ENCODE measurements at places on chromosomes 1 and 21.

DNA sequence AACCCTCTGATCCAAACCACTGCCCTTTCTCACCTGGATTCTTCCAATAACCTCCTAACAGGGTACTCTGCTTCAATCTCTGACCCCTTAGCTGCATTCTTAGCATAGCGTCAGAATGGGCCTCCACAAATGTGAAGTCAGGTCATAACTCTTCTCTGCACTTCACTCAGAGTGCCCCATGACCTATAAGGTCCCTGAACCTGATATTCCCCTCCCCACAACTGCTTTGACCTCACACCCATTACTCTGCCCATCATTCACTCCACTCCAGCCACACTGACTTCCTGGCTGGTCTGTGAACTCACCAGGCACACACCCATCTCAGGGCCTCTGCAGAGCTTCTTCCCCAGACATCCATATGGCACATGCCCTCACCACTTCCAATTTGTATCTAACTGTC is 141.9 kb downstream of the ZNF281 start:
- no peak for DNase-seq

GRCh38 chr1:66852870-66853269 is 51.8 kb upstream of the INSL5 start:
- DNase-seq, result no peak

DNA sequence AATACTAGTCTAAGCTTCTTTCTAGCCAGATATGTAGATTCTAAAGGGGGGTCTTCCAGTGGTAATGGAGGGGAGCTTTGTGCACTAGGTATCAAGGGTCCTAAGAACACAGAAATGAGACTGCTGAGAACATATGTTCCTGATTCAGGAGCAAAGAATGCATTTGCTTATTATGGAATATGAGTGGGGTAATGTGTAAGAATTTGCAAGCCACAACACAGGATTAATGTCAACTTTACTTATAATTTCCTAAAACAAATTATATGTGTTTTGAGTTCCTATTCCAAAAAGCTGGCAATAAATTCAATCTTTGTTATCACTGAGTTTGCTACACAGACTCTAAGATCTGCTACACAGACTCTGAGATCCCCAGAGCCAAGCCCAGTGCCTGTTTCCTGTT is 357.0 kb upstream of the PTBP2 start:
- no peak for DNase-seq

DNA sequence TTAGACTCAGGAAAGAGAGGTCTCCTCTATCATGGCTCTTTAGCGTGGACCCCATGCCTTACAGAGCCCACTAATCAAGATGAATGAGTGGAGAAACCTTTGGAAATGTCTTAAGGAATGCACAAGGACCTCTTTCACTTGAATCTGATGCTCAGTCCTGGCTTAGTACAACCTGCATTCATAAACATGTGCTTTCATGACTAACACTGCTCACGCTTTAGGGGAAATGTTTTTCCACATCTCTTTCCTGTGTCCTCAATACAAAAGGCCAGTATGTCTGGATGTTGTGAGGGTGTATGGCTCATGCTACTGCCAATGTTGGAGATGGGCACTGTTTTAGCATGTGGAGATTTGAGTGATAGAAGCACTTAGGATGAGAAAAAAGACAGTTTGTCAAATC is 14.2 kb upstream of the GNG12 start:
- DNase-seq, result no peak

- no peak for DNase-seq
Measured at GRCh38 chr21:15031790-15032357, 32.9 kb downstream of the NRIP1 start.

- DNase-seq, result no peak
Measured at GRCh38 chr1:47675047-47675675, 237.3 kb downstream of the FOXD2 start.

DNA sequence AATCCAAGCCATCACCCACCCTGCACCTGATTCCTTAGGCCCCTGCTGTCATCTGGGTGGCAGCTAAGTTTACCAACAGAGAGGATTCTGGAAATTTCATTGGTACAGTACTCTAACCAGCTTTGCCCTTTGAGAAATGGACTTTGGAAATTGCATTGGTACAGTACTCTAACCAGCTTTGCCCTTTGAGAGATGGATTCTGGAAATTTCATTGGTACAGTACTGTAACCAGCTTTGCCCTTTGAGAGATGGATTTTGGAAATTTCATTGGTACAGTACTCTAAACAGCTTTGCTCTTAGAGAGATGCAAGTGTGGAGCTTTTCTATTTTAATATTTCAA is 42.5 kb downstream of the MAB21L3 start:
- DNase-seq, result no peak

DNA sequence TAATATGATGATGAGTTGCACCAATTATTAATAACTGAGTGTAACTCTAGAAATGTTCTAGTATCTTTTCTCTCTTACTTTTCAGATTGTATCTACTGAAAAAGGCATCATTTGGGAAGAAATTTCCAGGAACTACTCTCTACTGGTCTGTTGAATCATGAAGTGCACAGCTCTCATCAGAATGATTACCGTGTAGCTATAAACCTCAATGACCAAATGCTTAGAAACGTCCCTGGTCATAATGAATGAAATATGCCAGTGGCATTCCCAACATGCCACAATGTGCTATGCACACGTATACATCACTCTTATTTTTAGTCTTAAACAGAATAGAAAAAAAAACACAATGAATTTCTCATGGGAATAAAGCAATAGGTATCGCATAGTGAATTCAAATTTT is 534.3 kb upstream of the OLFM3 start:
- no peak for DNase-seq

GRCh38 chr21:43826623-43826974 is 37.2 kb downstream of the RRP1 start:
- no peak for DNase-seq

GRCh38 chr1:55043011-55043410 is 3.7 kb downstream of the PCSK9 start:
- no peak for DNase-seq

GRCh38 chr1:145837656-145838055 is 7.8 kb upstream of the NUDT17 start:
- DNase-seq, result no peak

DNA sequence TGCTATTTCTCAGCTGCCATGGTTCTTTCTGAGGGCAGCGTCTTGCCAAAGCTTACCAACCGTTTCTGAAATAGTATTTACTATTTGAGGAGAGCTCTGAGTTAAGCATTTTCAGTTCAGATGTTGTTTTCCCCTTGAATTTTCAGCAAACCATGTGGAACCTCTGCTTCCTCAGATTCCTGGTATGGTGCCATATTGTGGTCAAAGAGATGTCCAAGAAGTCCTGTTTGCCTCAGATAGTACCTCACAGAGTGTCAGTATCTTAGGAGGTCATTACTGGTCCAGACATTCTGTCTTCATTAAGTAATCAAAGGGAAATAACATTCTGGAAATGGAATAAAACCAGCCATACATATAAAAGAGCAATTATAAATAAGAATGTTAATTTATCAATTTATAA is 36.6 kb downstream of the VANGL2 start:
- DNase-seq, result no peak

DNA sequence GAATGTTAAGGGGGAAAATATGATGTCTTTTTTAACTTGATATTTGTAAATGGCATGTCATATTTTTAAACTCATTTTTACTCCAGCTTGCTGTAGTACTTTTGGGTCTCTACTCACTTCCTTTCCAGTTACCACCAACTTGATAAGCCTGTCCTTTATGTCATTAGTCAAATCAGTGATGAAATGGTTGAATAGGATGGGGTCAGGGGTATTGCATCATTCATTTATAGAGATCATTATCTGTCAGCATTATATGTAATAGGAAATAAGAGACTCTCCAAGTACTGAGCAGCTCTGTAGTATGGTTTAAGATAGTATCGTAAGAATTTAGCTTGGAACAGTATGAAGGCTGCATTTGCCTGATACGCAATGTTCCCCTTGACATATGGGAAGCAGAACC is 227.3 kb downstream of the BRINP3 start:
- no peak for DNase-seq

DNA sequence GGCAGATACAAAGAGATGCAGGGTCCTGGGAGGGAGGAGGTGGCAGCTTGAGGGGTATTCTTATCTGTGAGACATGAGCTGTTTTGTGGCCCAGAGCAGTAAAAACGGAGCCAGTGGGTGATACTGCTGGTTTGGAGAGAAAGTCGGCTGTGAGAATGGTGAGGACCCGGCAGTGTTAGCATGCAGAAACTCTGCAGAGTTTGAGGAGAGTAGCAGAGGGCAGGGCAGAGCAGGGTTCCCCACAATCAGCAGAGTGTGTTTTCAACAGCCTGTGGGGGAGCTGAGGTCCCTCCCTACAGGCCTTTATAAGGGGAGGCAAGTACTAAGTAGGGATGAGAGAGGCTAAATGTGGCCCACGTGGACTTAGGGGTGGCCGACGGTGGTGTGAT is 423 bp downstream of the SLAMF8 start:
- no peak for DNase-seq

GRCh38 chr1:22137004-22137720 is 5.7 kb downstream of the WNT4 start:
- DNase-seq, result peak; percentile 57

DNA sequence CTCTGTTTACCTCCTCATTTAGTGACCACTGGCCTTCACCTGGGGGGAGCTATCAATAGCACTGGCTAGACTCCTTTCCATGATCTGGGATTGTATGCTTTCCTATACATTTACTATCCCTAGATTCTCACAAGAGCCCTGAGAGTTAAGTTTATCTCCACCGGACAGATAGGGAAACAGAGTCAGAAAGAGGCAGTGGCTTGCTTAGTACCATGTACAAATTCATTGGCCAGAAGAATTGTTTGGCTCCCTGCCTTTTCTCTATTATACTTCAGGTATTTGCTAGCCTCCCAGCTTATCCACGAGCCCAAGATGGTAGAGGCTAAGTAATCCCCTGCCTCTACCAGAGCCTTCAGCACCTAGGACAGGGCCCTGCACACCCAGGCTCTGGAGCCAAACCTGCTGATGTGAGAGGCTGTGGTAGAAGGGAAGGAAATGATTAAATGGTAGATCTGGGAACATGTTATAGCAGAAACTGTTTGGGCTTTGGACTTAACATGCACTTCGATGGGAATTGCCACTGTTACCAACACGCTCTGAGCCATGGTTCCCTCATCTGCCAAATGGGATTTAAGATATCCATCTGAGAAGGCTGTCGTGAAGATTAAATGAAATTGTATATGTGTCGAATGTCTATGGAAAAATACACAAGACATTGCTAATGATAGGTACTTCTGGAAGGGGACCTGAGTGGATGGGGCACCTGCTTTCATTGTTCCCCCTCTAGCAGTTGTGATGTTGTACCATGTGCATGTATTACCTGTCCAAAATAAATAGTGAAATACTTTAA is 3.1 kb upstream of the BLACAT1 start:
- peak; percentile 78 for DNase-seq

DNA sequence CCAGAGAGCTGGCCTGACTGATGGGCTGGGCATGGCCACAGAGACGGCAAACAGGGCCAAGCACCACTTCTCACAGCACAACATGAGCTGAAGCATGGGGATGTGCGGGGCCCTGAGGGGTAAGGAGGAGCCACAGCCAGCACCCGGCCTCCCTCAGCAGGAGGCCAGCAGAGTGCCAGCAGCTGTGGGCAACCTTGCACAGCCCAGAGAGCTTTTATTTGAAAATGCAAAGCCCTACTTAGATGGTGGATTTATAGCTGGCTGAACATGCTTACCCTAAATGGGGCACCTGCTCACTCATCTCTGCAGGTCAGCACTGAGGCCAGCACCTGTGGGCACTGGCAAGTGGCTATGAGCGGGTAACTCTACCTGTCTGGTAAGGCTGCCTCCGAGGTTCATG is 44.1 kb downstream of the SLC66A1 start:
- DNase-seq, result no peak

DNA sequence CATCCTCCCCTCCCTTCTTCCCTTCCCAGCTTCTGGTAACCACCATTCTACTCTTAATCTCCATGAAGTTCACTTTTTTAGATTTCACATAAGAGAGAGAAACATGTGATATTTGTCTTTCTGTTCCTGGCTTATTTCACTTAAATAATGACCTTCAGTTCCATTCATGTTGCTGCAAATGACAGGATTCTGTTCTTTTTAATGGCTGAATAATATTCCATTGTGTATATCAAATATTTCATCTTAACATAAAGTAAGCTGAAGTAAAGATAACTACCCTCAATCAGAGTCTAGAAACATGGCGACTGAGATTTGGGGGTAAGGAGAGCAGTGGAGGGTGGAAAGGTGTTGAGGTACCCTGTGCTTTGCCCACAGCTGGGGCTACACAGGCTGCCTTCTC is 68.9 kb downstream of the RHOU start:
- DNase-seq, result no peak

- no peak for DNase-seq
Measured at GRCh38 chr1:23389837-23390321, 20.2 kb upstream of the ZNF436 start.

GRCh38 chr1:224076407-224076806 is 37.5 kb upstream of the FBXO28 start:
- DNase-seq, result no peak

GRCh38 chr1:201285846-201286245 is 2.5 kb downstream of the PKP1 start:
- DNase-seq, result no peak

DNA sequence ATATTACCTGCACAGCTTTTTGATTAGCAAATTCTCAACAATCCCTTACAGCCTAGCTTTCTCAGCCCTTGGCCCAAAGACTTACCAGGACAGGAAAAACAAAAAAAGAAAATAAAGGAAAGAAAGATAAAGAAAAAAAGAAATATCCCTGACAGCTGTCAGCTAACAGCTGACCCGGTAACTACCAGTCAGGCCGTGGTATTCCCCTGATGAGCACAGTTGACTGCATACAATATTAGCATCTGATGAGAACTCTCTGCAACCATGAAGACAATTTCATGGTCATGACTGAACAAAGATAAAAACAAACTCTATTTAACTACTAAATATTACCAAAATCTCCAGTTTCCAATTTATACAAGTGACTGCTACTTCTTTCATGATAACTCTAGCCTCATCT is 798.8 kb downstream of the PLA2G4A start:
- DNase-seq, result no peak

DNA sequence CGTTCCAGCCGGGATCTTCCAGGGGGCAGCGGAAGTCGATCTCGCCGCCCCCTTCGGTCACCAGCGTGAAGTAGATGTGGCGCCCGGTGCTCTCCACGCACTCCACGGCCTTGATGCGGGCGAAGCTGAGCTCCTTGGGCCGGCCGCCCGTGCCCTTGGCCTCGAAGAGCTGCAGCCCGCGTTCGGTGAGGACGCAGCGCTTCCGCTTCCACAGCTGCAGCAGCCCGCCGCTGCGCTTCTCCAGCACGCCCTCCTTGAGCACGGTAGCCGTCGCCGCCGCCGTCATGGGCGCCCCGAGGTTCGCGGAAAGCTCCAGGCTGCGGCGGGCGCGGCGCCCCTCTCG is 516 bp downstream of the PHLDA3 start:
- peak; percentile 60 for DNase-seq

DNA sequence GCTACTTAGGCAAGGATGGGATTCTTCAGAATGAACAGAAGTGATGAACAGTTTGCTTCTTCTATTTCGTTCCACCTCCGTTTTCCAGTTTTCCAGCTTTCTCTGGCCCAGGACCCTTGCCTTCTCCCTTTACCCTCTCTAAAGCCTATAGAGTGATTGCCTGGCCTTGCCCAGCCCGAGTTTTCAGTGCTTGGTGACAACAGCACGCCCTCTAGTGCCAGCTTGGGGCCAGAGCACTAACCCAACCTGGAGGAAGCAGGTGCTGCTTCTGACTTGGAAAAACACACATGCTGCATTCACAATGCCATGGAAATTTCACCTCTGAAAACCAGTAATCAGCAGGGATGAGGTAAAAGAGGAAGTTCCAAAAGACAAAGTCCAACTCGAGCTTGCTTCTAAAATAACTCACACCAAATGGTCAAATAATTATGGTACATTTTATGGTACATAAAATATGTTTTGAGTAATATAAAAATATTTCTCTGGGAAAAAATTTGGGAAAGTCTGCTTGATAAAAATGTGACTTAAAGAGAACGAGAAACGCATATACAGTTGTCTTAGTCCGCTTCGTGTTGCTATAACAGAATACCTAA is 26.1 kb downstream of the UBE2T start:
- DNase-seq, result peak; percentile 79
